ENCODE measurements at places on chromosomes 16 and 17.

DNA sequence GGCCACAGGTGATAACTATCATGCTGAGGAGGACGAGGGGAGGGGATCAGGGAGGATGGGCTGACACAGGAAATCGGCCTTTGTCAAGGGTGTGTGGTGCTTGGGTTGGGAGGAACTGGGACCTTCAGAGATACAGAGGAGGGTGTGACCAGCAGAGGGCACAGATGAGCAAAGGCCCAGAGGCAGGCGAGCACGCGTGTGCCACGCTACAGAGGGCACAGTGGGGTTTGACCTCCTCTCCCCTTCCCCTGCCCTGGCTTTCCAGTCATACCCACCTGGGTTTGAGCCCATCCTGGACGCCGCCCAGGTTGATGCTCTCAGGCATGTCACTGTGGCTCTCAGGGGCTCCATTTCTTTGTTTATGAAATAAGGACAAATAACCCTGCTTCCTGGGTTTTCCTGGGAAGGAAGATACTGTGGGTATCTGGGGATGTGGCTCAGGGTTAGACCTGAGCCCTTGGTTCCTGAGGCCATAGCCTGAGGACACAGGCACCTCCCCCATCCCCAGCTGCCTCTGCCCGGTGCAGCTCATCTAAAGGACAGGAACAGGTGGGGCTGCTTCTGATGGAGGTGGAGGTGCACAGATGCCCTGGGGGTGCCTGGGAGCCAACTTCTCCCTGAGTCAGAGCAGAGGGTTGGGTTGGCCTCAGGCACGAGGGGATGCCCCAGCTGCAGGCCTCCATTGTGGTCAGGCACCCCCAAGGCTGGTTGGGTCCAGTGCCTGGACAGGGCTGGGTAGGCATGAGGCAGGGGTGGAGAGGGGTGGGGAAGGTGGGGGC, 51.8 kb downstream of the BEAN1 start:
- peak; percentile 71 for DNase-seq

DNA sequence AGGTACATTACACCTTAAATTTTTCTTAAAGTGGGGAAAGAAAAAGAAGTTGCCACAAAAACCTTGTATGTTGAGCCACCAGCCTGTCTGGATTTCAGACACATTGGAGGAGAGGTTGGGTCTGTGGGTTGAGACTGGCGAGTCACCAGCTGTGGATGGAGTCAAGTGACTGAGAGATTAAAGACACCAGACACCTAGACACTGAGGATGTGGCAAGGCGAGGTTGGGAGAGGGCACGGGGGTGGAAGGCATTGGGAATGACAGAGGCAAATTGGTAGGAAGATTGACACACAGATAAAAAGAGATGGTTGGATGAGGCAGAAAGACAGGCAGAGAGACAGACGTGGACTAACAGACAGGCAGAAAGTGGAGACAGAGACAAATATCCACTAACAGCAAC, 49.6 kb downstream of the KCNJ12 start:
- no peak for DNase-seq

DNA sequence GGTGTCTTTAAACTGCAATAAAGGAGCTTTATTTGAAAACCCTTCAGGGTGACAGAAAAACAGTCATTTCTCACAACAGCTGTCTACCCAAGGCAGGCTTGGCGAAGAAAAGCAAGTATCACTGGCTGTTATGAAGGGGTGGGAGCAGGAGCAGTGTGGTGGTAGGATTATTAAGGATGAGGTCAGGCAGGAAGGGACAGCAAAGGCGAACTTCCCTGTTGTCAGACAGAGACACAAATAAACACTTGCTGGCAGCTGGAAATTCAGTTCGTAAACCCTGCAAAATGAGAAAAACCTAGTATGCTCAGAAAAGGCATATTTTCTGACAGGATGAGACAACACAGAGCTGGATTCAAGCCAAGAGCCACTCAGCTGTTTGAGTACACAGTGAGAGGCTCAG, 416.3 kb upstream of the CDH5 start:
- DNase-seq = no peak

DNA sequence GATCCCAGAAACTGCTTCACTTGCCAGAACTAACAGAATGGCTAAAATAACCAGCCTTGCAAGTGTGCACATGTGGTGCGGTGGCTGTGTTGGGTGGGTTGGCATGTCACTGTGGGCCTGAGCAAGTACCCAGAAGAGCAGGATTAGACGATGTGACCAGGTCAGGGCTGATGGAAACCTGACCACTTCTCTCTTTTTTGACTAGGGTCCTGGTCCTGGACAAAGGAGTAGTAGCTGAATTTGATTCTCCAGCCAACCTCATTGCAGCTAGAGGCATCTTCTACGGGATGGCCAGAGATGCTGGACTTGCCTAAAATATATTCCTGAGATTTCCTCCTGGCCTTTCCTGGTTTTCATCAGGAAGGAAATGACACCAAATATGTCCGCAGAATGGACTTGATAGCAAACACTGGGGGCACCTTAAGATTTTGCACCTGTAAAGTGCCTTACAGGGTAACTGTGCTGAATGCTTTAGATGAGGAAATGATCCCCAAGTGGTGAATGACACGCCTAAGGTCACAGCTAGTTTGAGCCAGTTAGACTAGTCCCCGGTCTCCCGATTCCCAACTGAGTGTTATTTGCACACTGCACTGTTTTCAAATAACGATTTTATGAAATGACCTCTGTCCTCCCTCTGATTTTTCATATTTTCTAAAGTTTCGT, 16.7 kb downstream of the ANKRD40 start:
- DNase-seq = no peak

- DNase-seq = no peak
These were observed 6.2 kb downstream of the REXO5 start for GRCh38 chr16:20812510-20812909.

GRCh38 chr16:12063435-12063834, 86.9 kb downstream of the SNX29 start:
- DNase-seq = no peak

DNA sequence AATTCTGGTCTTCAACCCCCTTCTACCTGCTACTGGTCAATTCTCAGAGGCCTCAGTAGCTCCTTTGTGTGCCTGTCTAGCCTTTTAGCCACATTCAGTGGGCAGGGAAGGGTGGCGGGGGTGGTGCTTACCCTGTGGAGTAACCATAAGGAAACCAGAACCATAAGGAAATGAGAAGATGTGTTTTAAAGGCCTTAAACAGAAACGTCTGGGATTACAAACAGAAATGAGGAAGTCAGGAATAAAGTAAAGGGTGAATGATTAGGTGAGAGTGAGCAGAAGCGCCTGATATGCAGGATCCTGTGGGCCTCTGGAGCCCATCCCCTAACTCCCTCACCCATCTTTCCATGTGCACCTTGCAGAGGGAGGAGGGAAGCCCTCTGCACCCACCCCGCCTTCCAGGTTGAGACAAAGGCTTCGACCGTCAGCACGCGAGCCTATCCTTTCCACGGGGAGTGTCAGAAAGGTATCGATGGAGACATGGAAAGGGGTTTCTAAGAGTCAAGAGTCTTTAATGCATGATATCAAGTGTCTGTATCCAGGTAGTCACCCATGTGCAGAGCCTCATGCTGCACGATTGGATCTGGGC, 20.4 kb downstream of the KIAA0513 start:
- no peak for DNase-seq

DNA sequence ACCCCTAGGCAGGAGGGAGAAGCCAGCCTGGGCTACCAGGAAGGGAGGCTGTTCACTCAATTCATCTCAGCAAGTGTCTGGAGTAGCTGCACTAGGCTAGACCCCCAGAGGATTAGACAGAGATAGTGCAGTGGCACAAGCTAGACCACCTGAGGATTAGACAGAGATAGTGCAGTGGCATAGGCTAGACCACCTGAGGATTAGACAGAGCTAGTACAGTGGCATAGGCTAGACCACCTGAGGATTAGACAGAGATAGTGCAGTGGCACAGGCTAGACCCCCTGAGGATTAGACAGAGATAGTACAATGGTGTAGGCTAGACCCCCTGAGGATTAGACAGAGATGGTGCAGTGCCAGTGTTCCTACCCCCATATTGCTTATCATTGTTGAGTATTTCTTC, 74.1 kb upstream of the SDK2 start:
- no peak for DNase-seq

GRCh38 chr16:371515-372301, 1.4 kb upstream of the MRPL28 start:
- DNase-seq = no peak

DNA sequence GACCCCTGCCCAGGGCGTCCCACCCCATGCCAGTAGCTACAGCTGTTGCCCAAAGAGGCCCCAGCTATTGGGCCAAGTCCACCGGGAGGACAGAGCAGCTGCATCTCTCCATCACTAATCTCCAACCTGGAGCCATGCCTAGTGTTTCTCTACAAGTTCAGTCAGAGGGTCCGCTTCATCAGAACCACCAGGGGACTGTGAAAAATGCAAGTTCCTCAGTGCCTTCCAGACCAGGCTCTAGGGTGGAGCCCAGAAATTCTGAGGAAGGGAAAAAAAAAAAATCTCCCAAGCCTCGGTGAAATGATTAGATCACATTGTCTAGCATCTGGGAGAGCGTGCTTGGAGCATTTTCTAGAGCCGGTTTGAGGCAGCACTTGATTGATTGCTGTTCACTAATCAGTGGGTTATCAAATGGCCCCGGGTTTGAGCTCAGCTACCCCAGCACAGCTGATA, 22.4 kb upstream of the HERPUD1 start:
- DNase-seq = no peak

DNA sequence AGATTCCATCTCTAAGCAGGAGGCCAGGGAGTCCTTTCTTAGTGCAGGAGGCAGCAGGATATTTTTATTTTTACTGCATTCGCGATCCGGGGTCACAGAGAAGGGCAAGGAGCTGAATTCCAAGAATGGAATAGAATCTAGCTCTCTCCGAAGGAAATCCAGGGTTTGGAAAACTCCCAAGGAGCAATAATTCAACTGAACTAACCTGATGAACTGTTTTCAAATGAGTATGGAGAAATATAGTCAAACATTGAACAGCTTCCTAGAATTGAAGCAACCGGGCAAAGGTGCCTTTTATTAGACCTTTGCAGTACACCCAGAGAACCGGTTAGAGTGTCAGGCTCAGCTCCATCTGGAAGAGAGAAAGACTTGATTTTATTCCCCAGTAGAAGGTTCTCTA, 120.7 kb upstream of the MAF start:
- DNase-seq = no peak

DNA sequence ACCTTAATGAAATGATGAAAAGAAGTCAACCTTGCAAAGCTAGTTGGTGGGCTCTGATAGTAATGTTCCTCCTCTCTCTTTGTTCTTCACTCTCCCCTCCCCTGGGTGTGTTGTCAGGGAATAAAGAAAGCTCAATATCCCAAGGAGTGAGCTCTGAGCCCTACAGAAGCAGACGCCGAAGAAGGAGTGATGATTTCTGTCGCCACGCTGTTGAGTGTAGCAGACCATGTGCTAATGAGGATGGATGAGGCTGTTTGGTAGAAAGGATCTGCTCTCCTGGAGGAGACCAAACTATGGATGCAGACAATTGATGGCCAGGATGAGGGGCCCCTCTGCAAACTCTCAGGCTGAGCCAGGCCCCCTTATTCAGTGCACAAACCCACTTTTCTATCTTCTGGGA, 140.0 kb upstream of the DNAH9 start:
- no peak for DNase-seq

DNA sequence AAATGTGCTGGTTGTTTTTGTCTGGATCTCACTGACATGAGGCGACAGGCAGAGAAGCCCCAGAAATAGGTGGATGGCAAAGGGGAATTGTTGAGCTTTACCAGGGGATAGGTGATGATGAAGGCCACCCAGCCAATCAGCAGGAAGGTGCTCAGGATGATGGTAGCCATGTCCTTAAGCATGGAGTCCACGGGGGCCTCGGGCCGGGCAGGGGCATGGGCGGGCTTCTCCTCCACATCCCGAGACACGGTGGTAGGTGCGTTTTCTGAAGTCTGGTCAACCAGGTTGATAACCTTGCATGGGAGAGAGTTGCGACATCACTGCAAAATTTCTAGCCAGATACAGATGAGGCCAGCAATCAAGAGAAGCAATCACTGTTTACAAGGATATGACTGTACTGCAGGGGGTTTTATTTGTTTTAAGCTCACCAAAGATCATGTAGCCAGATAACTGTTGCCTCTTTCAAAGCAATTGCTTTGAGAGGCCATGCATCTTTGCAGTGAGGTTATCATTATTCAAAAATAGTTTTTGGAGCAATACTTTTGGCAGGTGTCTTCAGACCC, 37.3 kb upstream of the ICAM2 start:
- no peak for DNase-seq

DNA sequence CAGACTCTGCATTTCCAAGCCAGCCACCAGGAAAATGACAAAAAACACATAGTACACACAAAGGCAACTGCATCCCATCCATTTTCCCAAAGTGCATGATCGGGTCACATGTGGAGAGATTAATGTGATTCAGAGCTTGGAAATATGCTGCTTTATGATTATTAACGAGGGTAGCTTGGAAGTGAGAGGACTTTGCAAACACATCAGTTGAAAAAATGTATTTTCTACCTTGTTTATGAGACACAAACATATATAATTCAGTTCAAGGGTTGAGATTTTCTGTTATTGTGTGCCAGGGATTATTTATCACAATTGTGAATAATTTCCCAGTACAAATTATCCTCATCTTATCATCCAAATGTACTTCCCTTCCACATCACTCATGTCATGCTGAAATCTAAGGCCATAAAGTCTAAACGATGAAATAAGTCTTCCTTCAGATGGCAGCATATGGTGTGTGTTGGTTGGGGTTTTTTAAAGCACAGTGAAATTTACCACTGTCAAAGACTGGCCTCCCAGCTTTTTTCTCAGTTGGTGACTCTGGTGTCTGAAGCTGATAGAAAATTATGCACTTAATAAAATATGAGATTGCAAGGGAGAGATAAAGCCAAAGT, 104.7 kb upstream of the ADAMTS18 start:
- DNase-seq = no peak

- no peak for DNase-seq
These were observed 43.1 kb downstream of the PIK3R5 start for GRCh38 chr17:8922451-8922850.

- no peak for DNase-seq
These were observed 84.9 kb downstream of the CYB561 start for GRCh38 chr17:63361182-63361581.

DNA sequence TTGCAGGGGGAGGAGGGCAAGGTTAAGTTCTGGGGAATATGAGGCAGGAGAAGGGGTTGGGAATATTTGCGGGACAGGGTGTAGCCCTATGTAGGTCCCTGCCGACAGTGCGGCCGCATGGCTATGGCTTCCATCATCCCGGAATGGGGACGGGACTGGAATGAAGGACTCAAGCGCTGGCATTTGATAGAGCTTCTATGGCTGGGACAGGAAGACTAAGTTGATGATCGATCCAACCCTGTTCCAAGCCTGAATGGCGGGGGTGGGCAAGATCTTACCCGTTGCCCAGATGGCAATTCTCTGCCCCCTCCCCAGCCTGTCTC, 47.1 kb downstream of the SRCIN1 start:
- DNase-seq = no peak

DNA sequence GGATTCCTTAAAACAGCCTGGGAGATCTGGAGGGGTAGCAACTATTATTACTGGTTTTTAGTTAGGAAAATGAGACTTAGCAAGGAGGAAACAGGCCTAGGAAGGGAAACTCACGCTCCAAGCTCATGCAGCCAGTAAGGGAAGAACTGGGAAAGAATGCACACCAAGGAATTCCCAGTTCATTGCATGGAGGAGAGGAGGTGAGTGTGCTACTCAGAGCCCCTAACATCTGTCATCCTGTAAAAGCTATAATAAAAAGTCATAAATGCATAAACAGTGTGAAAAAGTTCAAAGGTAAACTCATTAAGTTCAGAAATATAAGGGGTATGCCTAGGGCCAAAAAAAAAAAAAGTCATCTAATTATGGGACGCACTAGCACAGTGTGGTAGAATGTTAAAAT, 25.9 kb downstream of the TMEM98 start:
- no peak for DNase-seq

- DNase-seq = no peak
These were observed 32.7 kb downstream of the RBBP6 start for GRCh38 chr16:24572069-24572468.
